ENCODE measurements at places on chromosomes 6 and 20.

GRCh38 chr6:145866456-145867396 is 52.1 kb upstream of the FBXO30 start:
- DNase-seq = no peak

GRCh38 chr6:125370343-125370742 is 68.6 kb upstream of the HDDC2 start:
- no peak for DNase-seq

DNA sequence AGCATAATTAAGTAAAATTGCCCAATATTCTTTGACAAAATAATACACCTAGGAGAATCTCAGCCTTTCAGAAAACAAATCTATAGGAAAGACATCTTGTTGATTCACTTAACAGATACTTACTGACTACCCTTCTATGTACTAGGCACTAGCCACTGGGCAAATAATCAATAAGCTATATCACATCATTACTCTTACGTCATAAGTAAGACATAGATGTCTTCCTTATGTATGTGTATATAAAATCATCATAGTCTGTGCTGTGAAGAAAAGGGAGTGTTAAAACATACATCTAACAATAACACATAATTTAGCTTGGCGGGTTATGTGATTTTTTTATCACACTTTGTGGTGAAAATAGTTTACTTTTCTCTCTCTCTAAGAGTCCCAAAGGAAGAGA is 733.9 kb downstream of the EYS start:
- no peak for DNase-seq

GRCh38 chr6:43492673-43493072 is 15.3 kb downstream of the TJAP1 start:
- no peak for DNase-seq

- no peak for DNase-seq
These were observed 17.7 kb downstream of the TNFRSF21 start for GRCh38 chr6:47292027-47292426.

DNA sequence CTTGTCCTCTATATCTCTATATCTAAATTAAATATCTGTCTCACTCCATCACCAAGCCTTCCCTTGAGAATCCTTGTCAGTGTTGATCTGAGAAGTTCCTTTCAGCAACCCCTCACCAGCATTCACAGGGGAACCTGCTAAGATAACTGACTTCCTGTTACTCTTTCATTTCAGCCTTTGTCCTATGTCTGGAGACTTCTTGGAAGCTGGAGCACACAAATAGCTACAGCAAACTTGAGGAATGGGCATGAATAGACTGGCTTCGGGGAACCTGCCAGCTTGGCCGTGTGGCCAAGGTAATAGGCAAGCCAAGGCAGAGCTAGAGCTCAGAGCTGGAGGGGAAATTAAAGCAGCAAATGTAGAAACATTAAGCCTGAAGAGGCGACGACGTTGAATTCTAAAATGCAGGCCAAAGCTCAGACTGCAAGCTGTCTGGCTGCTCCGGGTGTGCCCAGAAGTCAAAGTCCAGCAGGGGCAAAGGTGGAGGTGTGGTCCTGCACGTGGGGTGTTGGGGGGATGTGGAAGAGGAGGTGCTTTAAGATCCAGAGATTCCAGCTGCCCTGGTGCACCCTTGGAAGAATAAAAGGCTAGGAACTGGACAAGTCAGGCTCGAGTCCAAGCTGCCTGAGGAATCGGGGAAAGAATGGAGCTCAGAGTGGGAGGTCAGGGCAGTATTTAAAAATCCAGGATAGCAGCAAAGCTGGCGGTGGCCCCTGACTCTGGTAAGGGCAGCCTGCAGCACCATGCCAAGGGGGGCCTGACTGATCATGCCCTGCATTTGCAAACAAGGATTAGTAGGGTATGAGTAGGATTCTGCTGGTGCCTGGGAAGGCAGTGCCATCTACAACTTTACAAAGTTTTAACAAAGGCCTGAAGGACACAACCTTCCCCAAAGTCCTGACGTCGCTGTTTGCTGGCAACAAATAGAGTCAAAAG is 185.0 kb upstream of the SGK1 start:
- peak; percentile 19 for DNase-seq

GRCh38 chr6:6918216-6918983 is 189.4 kb upstream of the RREB1 start:
- no peak for DNase-seq

- DNase-seq = no peak
These were observed 155.5 kb upstream of the RPS6KA2 start for GRCh38 chr6:166782520-166782919.

GRCh38 chr6:155261111-155261900 is 2.5 kb upstream of the CLDN20 start:
- no peak for DNase-seq

GRCh38 chr20:63416631-63417030 is 55.5 kb upstream of the CHRNA4 start:
- no peak for DNase-seq

- no peak for DNase-seq
These were observed 33.1 kb upstream of the FBXL4 start for GRCh38 chr6:98980819-98981218.

- no peak for DNase-seq
These were observed 53.5 kb downstream of the PXDC1 start for GRCh38 chr6:3698021-3698420.

GRCh38 chr6:159609652-159610178 is 83.3 kb downstream of the SOD2 start:
- no peak for DNase-seq

DNA sequence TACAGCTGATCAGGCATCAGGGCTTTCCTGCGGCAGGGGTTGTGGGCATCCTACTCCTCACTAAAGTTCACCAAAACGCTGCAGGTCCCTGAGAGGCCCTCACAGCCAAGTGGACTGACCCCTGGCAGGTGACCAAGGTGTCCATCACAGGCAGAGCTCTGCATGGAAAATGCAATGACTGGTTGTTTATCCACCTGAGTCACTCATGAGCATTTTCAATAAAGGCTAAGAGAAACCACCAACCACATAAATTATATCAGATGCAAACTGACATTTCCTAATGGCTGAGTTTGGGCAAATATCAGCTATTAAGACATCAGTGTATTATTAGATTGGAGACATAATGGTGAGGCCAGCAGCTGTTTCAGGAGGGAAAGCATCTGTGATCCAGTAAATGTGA is 152.7 kb upstream of the SYNDIG1 start:
- DNase-seq = no peak

- DNase-seq = no peak
These were observed 3.1 kb downstream of the SHPRH start for GRCh38 chr6:145960918-145961589.

GRCh38 chr20:16647875-16648597 is 74.8 kb upstream of the KIF16B start:
- no peak for DNase-seq

Data from kidney (tissue), 22 donors.